ENCODE measurements at places on chromosomes 5 and 9.

GRCh38 chr9:98425079-98425478 is 169.6 kb upstream of the TBC1D2 start:
- DNase-seq = no peak

DNA sequence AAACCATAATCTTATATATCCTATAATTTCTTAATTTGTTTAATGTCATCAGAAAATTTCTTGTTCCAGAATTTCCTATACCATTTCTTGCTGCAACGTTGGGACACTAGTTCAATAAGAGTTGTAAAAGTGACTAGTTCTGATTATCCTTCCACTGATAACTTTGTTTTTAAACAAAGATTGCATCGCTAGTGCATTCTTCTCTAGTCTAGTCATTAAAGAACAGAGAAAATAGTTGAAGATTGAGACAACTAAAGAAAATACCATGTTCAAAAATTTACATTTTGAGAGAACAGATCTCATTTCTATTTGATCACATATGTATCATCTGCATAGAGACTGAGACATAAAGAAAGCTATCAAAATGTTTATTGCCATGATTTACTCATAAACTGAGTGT is 1888.2 kb downstream of the EFNA5 start:
- DNase-seq = no peak

DNA sequence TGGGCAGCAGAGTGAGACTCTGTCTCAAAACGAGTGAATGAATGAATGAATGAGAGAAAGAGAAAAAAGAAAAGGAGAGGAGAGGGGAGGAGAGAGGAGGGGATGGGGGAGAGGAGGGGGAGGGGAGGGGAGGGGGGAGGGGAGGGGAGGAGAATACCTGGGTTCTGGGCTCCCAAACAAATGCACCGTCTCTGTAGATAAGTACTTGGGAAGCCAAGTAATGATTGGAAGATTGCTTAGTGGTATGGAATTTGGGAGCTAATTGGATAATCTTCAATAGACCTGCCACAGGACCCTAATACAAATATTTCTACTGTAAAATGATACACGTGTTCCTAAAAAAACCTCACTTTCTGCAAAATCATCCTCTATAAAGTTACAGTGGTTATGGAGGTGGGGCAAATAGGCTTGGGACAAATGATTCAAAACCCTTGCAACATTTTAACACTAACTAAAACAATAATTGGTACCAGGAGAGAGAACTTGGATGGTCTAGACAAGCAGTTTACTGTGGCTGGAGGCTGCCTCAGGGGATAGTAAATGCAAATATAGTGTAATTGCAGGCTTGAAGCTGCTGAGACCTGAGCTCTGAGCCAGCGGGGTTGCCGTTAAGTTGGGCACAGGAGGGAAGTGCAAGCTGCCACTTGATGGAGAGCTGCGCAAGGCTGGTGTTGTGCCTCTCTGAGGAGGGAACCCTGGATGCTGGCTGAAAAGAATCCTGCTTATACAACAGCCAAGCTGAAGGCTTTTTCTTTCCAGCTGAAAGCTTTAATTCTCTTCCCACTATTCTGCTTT is 3.5 kb downstream of the HEMGN start:
- DNase-seq = no peak

DNA sequence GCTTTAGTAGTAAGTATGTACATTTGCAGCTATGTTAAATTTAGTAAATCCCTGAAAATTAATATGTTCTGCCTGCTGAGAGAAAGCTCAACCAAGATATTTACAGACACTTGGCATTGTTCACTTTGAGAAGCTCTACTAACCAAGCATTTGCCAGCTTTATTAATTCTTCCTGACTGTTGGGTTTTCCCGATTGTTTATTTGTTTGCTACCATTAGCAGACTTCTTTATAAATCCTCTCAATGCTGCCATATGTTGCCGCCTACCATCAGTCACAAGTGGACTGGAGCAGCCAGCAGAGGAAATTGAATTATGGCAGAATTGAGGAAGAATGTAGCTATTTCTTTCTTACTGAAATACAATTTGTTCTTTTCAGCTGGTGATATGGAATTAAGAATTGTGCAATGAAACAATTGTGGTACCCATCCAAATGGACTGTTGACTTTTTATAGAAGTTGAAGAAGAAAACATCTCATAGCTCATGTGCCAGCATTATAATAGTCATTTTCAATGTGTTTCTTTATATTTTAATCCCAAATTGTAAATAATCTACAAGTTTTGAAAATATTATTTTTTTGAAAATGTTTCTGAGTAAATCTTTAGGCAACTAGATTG is 588.7 kb upstream of the CDH6 start:
- DNase-seq = no peak

DNA sequence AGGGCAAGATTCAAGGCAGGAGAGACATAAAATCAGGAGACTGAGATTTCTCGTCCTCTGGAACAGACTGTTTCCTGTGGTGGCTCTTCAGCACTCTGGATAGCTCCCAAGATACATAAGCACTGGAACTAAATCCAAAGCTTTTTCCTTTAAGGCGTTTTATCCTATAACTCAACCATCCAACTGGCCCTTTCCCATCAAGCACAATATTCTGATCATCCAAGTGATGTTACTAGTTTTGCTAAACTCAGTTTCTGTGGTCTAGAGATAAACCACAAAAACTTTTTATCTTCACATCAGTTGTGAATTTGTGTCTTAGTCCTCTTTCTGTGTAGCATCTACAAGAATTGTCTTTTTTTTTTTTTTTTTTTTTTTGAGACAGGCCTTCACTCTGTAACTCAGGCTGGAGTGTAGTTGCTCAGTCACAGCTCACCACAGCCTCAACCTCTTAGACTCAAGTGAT is 299.4 kb downstream of the COX7C start:
- no peak for DNase-seq

DNA sequence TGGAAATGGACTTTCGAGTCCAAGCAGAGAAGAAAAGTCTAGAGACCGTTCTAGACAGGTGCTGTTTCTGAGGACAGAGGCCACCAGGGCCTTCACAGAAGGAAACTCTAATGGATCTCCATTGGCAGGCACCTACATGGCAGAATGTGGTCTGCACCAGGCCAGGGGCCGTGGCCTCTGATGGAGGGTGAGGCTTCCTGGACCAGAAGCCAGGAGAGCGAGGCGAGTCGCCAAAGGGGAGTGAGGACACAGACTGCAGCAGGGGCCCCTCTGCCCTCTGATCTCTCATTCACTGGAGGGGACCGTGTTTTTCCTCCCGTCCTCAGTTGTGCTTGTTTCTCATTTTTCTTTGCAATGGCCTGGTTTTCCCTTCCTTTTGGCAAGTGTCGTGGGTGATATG is 41.1 kb downstream of the ALG2 start:
- DNase-seq = no peak

GRCh38 chr5:150213530-150213929 is 23.7 kb downstream of the SLC6A7 start:
- DNase-seq = no peak

DNA sequence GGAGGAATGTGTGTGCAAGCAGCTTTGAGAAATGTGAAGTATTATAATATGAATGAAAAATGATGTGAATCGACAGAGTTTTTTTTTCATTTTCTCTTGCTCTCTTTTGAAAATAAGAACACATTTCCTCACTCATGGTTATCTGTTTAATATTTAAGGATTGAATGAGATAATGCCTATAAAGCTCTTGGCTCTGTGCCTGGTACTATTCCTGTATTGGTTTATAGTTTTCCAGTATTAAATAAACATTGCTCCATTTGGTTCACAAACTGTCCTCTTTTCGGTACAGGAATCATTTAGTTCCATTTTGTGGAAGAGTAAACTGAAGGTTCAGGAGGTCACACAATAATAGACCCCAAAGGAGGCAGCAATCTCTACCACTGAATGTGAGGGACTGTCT is 1185.5 kb upstream of the WWC1 start:
- no peak for DNase-seq

DNA sequence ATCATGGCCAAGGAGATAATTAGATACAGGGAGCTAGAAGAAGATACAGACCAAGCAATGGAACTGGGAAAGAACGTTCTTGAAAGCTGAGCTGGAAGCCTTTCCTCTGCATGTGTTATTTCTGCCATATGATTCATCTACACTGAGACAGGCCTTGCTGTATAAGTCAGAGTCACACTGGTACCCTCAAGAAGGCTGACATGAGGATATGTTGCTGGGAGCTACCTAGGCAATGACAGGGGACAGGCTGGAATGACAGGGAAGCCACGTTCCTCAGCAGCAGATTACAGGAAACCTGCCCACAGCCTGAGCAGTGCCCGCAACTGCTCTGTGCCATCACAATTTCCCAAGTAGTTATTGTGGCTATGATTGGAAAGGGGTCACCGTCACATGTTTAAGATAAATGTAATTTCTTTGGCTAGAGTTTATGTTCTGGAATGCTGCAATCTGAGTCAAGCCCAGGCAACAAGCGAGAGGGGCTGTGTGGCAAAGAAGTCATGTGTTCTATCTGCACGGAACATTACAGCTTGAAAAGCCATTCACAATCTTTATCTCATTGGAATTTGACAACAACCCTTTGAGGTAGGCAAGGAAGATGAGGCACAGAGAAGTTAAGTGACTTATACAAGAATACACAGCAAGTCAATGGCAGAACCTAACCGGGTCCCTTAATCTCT is 108.2 kb downstream of the TTLL11 start:
- DNase-seq = no peak

- DNase-seq = no peak
Observed at GRCh38 chr5:87048156-87048555, 219.5 kb upstream of the RASA1 start.

Measured in NCI-H1930 (cell line).